ENCODE measurements at places on chromosomes 4 and X. TPM values are rescaled to one million over a fixed set of nuclear protein-coding genes. Genes with fewer than 3 reads are reported as not detected.

The PDGFC gene
- total RNA-seq: 54.4 TPM

The AKAP14 gene
- total RNA-seq: not detected

The SYTL5 gene
- 10.0 TPM for total RNA-seq

The LONRF3 gene
- 15.1 TPM for total RNA-seq

The PAGE5 gene
- not detected for total RNA-seq

The TCEAL6 gene
- 2.6 TPM for total RNA-seq

The DCAF12L1 gene
- total RNA-seq: not detected

The HEPH gene
- total RNA-seq: 11.1 TPM

GRCh38 chr4:150215601-150216000 is 137.4 kb downstream of the DCLK2 start:
- no peak for DNase-seq

- DNase-seq: no peak
Measured at GRCh38 chrX:13487731-13488505, 81.5 kb upstream of the EGFL6 start.

DNA sequence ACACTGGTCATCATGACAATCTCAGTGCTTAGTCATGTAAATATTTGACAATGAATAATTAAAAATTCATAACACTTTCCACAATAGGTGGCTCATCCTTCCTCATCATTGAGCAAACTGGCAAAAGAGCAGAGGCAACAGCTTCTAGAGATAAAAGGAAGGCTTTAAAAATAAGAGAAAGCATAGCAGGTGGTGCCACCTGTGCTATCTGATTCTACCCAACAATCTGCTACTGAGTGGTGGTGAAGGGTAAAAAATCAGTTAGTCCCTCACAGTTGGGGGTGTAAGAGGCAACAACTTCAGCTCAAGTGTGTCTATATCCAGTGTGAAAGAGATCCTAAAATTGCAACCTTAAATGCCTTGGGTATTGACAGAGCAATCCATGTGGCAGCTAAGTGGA is 280.1 kb upstream of the PPARGC1A start:
- DNase-seq: no peak

- no peak for DNase-seq
Measured at GRCh38 chr4:65653740-65654361, 16.4 kb downstream of the EPHA5 start.

DNA sequence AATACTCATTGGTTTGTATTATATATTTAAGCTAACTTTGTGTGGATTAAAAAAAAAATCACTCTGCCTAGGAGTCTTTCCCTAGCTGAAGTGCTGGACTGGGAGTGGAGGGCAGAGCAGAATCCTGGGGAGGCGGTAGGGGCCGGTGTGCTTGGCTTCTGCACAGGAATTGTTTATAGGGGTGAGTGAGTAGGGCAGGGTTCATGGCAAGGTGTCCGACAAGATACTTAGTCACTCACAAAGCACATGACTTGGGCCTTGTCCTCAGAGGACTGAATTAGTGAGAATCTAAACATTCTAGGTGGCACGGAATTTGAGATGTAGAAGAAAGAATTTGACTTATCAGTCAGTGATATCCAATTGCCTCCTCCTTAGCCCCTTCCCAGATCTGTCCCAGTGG is 32.2 kb downstream of the FNIP2 start:
- DNase-seq: no peak

DNA sequence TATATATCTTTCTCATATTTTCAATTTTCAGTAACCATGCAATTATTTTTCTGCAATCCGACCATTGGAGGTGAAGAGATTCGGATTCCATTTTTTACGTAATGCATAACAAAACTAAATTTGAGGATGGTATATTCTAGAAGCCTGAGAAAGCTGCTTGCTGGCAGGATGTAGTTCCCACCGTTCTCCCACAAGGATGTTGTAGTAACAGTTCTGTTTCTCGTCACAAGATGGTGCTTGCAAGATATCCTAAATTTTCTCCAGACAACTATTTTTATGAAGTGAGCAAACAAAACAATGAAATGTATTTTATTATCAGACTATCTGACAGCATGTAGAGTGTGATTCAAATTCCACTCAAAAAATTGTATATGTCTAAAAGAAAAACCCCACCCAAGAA is 10.7 kb downstream of the PWWP3B start:
- no peak for DNase-seq

DNA sequence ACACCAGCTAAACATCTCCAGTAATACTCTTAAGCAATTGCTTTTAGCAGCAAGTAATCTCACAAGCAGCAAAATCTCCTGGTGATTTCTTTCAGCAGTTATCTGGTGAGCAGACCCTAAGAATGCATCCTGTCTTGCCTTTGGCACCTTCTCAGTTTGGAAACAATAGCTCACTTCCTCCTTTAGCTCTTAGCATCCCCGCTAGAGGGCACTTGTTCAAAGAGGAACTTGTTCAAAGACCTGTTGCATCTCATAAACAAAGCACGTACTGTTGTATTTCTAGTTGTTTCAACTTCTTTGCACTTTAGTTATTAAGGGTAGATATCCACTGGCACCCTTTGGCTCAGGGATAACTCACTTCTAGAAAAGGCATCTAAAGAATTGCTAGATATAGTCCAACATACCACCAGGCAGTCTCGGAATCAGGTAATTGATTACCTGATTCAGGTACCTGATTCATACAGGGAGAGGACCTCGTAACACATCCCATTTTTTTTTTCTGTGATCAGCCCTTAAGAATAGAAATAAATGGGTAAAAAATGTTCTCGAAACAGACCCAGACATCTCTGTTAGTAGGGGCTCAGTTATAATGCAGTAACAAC is 81.9 kb upstream of the QRFPR start:
- peak; percentile 29 for DNase-seq

- DNase-seq: no peak
Measured at GRCh38 chr4:76726176-76726575, 171.8 kb downstream of the SOWAHB start.

GRCh38 chr4:53349091-53349491 is 16.8 kb downstream of the SCFD2 start:
- DNase-seq: no peak

DNA sequence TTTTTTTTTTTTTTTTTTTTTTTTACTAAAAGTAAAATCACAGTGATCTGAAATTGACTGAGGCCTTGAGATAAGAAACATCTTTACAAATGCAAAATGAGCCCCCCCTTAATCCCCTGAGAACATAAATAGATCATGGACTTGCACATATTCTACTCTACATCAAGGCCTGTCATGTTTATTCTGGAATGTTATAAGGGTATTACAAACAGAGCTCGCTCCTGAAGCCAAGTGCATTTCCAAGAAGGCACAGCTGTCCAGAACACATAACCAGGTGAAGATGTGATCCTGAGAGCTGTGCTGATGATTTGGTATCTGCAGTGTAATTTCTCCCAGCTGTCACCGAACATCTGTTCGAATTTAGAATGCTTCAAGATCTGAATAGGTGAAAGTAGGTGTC is 384.5 kb downstream of the GPAT3 start:
- no peak for DNase-seq

DNA sequence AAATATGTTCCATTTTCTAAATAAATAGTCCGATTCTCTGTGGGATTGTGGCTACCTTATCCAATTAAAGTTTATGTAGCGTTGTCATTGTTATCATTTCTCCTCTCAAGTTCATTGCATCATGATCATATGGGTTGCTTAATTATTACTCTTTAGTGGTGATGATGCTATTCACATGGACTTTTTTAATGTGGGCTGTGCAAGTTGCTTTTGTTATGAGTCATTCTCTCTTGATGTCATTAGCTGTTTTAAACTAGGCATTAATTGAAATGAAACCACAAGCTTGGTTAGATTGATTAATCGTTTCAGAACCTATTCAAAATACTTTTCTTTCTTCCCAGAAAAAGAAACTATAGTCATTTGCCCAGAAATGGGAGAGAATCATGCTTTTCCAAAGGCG is 38.2 kb downstream of the NHS start:
- DNase-seq: no peak

DNA sequence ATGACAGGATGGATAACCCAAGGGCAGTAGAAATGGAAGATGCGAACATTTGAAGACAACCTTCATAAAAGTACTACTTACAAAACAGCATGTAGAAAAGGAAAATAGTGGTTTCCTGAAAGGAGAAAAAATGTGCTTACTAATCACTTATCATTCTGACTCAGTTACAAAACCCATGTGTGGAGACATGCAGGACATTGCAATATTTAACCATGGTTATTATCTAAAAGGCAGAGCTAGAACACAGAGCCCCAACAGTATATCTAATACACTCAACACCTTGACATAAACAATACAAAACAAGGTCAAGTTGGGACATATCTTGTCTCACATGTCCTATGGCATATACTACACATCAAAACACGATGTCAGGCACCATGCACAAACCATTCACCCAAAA is 55.9 kb downstream of the EIF4E start:
- no peak for DNase-seq

DNA sequence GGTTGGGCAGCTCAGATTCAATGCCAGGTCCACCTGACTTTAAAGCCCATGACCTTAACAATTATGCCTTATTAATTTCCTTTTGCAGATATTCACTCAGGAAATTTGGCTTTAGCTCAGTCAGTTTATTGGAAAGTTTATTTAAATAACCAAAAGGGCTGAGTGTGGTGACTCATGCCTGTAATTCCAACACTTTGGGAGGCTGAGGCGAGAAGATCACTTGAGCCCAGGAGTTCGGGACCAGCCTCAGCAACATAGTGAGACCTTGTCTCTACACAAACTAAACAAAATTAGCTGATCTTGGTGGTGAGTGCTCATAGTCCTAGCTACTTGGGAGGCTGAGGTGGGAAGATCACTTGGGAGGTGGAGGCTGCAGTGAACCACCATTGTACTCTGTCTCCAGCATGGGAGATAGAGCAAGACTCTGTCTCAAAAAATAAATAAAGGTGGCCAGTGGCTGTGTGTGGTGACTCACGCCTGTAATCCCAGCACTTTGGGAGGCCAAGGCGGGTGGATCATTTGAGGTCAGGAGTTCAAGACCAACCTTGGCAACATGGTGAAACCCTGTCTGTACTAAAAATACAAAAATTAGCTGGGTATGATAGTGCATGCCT is 43.3 kb downstream of the RHOH start:
- DNase-seq: no peak

GRCh38 chr4:156173937-156174336 is 220.3 kb upstream of the CTSO start:
- DNase-seq: no peak

DNA sequence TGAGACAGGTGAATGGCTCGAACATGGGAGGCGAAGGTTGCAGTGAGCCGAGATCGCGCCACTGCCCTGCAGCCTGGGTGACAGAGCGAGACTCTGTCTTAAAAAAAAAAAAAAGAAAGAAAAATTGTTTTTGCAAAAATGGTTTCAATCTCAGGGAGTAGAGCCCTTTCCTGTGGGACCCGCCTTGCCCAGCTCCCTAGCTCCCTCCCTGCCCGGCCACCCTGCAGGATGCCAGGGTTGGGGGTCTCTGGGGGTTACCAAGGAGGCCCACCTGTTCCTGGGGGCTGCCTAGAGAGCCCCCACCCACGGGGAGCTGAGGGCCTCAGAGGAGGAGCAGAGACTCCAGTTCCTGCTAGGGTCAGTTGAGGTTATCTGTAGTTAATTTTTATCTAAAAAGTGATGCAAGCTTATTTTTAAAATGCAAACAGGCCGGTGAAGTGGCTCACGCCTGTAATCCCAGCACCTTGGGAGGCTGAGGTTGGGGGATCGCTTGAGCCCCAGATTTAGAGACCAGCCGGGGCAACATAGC is 18.7 kb upstream of the PLCXD1 start:
- DNase-seq: peak; percentile 7

GRCh38 chrX:78769946-78770345 is 22.4 kb downstream of the LPAR4 start:
- no peak for DNase-seq

GRCh38 chr4:45064741-45065140 is 338.4 kb upstream of the GNPDA2 start:
- no peak for DNase-seq

- no peak for DNase-seq
Measured at GRCh38 chrX:106391284-106391911, 220.4 kb upstream of the RADX start.

DNA sequence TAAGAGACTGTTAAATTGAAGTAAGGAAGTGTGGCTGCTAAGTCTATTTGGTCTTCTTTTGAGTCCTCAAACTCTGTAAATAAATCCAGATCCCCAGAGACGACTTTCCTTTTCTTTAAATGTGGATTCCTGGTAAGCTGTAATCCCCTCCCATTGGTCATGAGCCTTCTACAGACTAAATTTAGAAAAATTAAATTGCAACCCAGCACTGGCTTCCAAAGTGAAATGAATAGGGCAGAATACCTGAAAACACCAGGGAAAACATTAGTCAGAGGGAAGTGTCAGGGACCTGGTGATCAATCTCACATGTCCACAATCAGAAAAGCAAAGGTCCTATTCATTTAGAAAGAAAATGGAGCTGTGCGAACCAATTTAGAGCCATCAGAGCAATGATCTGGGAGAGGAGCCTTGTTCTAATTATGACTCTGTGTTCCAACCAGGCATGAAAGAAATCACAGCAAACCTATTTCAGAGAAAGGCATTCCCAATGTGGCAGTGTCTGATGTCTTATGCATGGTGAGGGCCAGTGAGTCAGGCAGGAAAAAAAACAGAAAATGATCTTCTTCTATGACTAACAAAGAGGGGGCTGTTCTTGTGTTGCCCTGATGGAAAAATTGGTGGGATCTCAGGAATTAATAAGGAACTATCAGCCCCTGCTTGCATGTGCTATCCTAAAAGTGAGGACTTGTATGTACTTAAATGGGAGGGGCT is 19.8 kb upstream of the CCDC149 start:
- DNase-seq: no peak

- DNase-seq: no peak
Measured at GRCh38 chr4:139175646-139176301, 1.2 kb downstream of the ELF2 start.

DNA sequence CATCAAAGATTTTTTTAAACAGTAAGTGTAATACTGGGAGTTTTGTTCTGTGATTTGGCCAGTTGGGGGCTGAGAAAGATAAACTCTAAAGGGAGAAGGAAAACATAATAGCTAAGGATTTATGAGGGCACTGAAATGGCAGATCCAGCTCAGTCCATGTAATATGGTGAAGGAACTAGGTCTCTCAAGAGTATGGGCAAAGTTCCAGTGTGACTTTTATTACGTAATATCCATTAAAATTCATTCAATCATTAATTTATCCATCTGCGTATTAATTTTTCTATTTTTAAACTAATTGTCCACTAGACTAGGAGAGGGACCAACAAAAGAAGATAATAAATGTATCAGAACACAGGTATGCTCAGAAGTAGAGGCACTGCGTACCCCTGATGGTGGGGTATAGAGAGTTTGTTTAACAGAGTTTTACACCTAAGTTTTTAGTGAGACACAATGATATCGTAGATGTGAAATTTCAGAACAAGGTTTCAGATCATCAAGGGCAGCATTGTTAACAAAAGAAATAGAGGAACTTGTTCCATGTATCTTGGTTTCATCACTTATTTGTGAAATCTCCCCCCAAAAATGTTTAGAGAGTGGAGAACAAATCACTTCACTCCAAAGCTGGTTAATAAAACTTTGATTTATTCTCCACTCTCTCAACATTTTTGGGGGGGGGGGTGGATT is 351.1 kb downstream of the GRXCR1 start:
- no peak for DNase-seq

DNA sequence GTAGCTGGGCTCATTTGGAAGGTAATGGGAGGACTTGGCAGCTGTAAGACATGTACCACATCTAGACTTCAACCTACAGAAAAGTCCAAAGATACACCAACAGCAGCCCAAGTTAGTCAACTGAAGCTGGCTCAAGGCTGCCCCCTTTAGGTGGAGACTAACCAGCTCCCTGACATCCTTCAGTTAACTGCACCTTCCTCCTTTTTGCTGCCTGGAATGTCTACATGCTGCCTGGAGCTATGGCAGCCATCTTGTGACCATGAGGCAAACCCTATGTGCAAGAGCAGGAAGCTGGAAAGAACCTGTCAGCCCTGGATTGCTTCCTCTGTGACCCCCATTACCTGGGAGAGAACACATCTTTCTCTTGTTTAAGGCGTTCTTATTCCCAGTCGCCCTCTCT is 25.8 kb downstream of the ARSD start:
- no peak for DNase-seq

Data from breast epithelium (tissue), 4 donors.